ENCODE measurements at places on chromosomes 11 and 22.

DNA sequence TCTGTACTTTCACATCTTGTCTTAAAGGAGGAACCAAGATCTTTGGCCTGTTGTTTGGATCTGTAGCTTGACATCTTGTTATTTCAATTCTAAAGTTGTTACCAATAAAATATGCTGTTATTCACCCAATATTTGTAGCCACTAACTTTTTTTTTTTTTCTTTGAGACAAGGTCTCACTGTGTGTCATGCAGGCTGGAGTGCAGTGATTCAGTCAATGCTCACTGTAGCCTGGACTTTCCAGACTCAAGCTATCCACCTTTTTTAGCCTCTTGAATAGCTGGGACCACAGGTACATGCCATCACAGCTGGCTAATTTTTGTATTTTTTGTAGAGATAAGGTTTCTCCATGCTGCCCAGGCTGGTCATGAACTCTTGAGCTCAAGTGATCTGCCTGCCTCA is 769.4 kb downstream of the DLG2 start:
- no peak for DNase-seq

GRCh38 chr11:120667281-120667680 is 155.7 kb downstream of the GRIK4 start:
- DNase-seq: no peak

DNA sequence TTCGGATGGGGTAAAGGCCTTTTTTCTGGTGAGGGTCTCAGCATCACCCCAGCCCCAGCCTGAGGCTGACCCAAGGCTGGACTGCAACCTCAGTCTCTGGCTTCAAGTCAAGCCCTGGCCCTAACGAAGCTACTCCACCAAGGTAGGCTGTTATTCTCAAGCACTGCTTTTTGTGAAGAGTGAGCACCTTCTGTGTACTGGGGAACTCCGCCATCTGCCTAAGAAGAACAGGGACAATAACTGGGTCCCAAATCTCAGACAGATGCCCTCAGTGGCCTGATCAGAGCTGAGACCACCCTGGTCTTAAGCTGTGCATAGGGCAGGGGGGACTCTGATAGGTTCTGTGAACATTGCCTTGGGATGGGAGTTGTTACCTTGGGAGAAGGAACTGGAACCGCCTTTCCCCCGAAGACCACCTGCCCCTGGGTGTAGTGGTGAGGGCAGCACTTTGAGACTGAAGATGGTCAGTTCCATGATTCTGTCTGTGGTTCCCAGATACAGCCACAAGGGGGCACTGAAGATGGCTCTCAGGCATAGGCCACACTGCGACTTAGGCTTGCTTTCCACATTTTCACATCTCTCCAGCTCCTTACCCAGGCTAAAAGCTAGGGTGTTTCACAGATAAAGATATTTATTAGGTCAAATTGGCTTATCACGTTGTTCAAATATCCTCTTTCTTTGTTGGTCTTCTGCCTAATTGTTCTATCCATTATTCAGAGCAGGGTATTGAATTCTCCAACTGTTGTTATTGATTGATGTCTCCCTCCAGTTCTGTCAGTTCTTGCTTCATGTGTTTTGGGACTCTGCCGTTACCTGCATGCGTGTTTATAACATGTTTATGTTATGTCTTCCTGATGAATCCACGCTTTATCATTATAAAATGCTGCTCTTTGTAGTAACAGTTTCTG is 11.8 kb upstream of the UVRAG start:
- peak; percentile 70 for DNase-seq

DNA sequence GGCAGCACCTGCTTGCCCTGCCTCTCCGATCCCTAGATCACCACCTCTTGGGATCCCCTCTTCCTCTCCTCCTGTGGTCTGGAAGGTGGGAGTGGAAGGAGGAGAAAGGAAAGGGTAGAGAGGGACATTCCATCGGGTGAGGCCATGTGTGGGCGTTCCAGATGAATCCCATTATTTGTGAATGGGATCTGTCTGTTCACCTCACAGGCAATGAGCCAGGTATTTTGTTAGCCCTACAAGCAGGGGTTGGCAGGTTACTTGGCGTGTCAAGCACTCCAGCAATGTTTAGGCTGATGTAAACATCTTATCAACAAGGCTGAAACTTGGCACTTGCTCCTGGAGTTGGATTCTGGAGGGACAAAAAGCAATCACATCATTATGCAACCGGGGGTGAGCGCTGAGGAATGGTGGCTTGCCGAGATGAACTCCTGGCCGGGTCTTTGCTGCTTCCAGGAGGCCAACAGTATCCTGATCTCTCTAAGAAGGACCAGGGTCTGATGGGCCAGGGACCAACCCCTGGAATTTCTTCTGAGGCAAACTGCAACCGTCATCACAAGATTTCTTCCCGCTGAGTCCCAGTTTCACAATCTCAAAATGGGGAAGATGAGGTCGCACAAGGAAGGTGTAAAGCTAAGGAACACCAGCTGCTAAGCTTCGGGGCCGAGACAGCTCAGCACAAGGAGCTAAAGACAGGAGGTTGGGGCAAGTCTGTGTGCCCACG is 7.8 kb downstream of the ADAMTS8 start:
- no peak for DNase-seq
